ENCODE measurements at places on chromosomes 7 and 10.
A peak's percentile ranks its signal among the peaks of the same experiment; 100 is the strongest.

- no peak for DNase-seq
- no peaks in the 10 kb centered on the region for H3K4me1 ChIP-seq
- H3K36me3 ChIP-seq, result peaks cover 7% of the 10 kb centered on the region
- no peak overlapping the region for H3K4me3 ChIP-seq
- H3K27ac ChIP-seq, result no peak overlapping the region
Measured at GRCh38 chr7:149228831-149229471, 10.5 kb upstream of the ZNF212 start.

DNA sequence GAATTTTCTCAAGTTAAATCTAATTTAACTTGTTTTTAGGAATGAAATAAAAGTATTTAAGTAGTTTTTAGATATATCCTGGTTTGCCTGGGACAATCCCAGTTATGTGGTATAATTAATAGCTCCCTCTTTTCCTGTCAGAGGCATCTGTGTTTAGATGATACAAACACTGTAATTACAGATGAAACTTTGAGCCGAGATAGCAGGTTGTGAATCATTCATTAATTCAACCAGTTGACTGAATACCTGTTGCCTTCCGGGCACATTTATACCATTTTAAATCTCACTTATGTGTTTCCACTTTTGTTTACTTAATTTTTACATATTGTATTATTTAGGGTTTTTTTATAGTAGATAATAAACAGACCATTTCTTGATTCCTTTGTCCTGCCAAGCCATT lies 82.1 kb upstream of the GATA3 start:
- no peaks in the 10 kb centered on the region for H3K27me3 ChIP-seq
- no peaks in the 10 kb centered on the region for H3K36me3 ChIP-seq
- no peak for DNase-seq

DNA sequence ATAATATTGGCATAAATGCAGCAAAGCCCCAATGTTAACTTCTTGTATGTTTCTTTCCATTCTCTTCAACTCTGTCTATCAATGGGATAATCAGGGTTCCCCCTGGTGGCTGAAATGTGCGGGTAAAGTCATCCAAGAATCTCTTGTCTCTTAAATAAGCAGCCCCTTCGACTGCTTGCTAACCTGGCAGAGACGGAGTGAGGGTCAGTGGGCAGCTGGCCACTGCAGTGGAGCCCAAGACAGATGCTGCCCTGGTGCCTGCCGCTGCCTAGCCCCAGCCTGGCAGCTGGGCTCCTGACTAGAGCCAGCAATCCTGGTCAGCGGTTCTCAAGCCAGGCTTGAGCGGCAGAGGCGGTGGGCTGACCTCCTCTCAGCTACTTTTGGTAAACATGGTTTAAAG lies 248.9 kb downstream of the COBL start:
- no peaks in the 10 kb centered on the region for H3K27me3 ChIP-seq
- H3K4me1 ChIP-seq, result peaks cover 33% of the 10 kb centered on the region
- DNase-seq, result peak; percentile 71
- no peak overlapping the region for H3K27ac ChIP-seq

- no peak overlapping the region for H3K27ac ChIP-seq
- no peaks in the 10 kb centered on the region for H3K36me3 ChIP-seq
- H3K4me1 ChIP-seq, result no peaks in the 10 kb centered on the region
- H3K4me3 ChIP-seq, result no peak overlapping the region
- no peak for DNase-seq
- H3K27me3 ChIP-seq, result no peaks in the 10 kb centered on the region
Measured at GRCh38 chr7:3488829-3489228, 187.8 kb downstream of the SDK1 start.

DNA sequence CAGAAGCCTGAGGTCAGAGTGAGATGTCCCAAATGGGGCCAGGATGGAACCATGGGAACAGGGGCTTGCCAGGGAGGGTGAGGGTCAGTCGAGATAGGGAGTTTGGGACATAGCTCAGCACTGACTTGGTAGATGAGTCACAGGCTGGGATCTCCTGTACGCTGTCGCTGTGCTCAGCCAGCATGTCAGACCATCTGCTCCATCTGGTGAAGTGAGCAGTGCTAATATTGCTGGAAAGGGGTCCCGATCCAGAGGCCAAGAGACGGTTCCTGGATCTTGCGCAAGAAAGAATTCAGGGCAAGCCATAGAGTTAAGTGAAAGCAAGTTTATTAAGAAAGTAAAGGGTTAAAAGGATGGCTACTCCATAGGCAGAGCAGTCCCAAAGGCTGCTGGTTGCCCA lies 505.6 kb downstream of the GALNT17 start:
- no peak for DNase-seq
- H3K36me3 ChIP-seq, result no peaks in the 10 kb centered on the region

GRCh38 chr10:42942279-42942950 lies 134.5 kb upstream of the RET start:
- no peaks in the 10 kb centered on the region for H3K36me3 ChIP-seq
- peaks cover 8% of the 10 kb centered on the region for H3K4me1 ChIP-seq
- H3K27me3 ChIP-seq, result no peaks in the 10 kb centered on the region
- no peak for DNase-seq

GRCh38 chr7:68707958-68708357 lies 890.3 kb upstream of the AUTS2 start:
- DNase-seq, result no peak
- no peak overlapping the region for H3K4me3 ChIP-seq
- H3K4me1 ChIP-seq, result no peaks in the 10 kb centered on the region
- H3K27ac ChIP-seq, result no peak overlapping the region
- H3K36me3 ChIP-seq, result no peaks in the 10 kb centered on the region
- no peaks in the 10 kb centered on the region for H3K27me3 ChIP-seq

- H3K4me3 ChIP-seq, result no peak overlapping the region
- no peaks in the 10 kb centered on the region for H3K27me3 ChIP-seq
- no peaks in the 10 kb centered on the region for H3K36me3 ChIP-seq
- no peak overlapping the region for H3K27ac ChIP-seq
- peak; percentile 26 for DNase-seq
Measured at GRCh38 chr7:159166530-159166929, 21.9 kb upstream of the VIPR2 start.

GRCh38 chr10:113739577-113739976 lies 11.9 kb upstream of the PLEKHS1 start:
- H3K27me3 ChIP-seq, result no peaks in the 10 kb centered on the region
- no peak for DNase-seq
- no peak overlapping the region for H3K27ac ChIP-seq
- no peak overlapping the region for H3K4me3 ChIP-seq
- no peaks in the 10 kb centered on the region for H3K36me3 ChIP-seq

- no peaks in the 10 kb centered on the region for H3K36me3 ChIP-seq
- no peak for DNase-seq
- H3K4me3 ChIP-seq, result no peak overlapping the region
- H3K4me1 ChIP-seq, result no peaks in the 10 kb centered on the region
- H3K27ac ChIP-seq, result no peak overlapping the region
Measured at GRCh38 chr7:41448104-41448503, 254.8 kb downstream of the INHBA start.

- no peak for DNase-seq
- no peak overlapping the region for H3K4me3 ChIP-seq
- H3K36me3 ChIP-seq, result no peaks in the 10 kb centered on the region
- H3K27me3 ChIP-seq, result no peaks in the 10 kb centered on the region
- H3K27ac ChIP-seq, result no peak overlapping the region
- H3K4me1 ChIP-seq, result peaks cover 10% of the 10 kb centered on the region
Measured at GRCh38 chr7:76165106-76165972, 36.4 kb upstream of the SRRM3 start.

DNA sequence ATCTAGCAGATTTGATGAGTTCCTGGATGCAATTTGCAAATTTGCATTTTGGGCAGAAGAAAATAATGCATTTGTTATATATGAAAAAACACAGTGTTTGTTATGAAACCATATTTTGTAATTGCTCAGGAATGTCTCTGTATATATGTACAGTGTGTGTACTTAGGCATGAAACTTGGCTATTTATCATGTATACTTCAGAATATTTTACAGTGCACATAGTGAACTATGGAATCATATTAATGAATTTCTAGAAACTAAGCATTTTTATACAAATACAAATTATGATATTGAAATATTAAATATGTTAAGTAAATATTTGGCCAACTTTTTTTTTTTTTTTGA lies 107.5 kb downstream of the TWIST1 start:
- no peaks in the 10 kb centered on the region for H3K36me3 ChIP-seq
- H3K27me3 ChIP-seq, result no peaks in the 10 kb centered on the region
- H3K27ac ChIP-seq, result no peak overlapping the region
- H3K4me3 ChIP-seq, result no peak overlapping the region

GRCh38 chr7:88368686-88369085 lies 62.0 kb upstream of the STEAP4 start:
- H3K27me3 ChIP-seq, result no peaks in the 10 kb centered on the region
- no peaks in the 10 kb centered on the region for H3K36me3 ChIP-seq
- no peak for DNase-seq
- H3K4me1 ChIP-seq, result no peaks in the 10 kb centered on the region
- no peak overlapping the region for H3K4me3 ChIP-seq

DNA sequence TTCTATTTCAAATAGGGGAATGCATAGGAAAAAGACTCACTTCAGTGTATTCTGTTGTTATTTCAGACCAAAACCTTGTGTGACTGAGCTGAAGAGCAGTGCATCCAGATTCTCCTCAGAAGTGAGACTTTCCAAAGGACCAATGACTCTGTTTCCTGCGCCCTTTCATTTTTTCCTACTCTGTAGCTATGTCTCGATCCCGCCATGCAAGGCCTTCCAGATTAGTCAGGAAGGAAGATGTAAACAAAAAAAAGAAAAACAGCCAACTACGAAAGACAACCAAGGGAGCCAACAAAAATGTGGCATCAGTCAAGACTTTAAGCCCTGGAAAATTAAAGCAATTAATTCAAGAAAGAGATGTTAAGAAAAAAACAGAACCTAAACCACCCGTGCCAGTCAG lies 12.0 kb downstream of the TET1 start:
- peaks cover 11% of the 10 kb centered on the region for H3K27me3 ChIP-seq
- no peak overlapping the region for H3K4me3 ChIP-seq
- no peaks in the 10 kb centered on the region for H3K36me3 ChIP-seq
- no peak overlapping the region for H3K27ac ChIP-seq
- peaks cover 2% of the 10 kb centered on the region for H3K4me1 ChIP-seq
